Stimulated activated naive CD4-positive, alpha-beta T cell treated with Interleukin-2 at 50 U/mL for 16 hours (primary cell): ENCODE measurements at places on chromosomes 16 and 17.
A peak's percentile ranks its signal among the peaks of the same experiment; 100 is the strongest.

DNA sequence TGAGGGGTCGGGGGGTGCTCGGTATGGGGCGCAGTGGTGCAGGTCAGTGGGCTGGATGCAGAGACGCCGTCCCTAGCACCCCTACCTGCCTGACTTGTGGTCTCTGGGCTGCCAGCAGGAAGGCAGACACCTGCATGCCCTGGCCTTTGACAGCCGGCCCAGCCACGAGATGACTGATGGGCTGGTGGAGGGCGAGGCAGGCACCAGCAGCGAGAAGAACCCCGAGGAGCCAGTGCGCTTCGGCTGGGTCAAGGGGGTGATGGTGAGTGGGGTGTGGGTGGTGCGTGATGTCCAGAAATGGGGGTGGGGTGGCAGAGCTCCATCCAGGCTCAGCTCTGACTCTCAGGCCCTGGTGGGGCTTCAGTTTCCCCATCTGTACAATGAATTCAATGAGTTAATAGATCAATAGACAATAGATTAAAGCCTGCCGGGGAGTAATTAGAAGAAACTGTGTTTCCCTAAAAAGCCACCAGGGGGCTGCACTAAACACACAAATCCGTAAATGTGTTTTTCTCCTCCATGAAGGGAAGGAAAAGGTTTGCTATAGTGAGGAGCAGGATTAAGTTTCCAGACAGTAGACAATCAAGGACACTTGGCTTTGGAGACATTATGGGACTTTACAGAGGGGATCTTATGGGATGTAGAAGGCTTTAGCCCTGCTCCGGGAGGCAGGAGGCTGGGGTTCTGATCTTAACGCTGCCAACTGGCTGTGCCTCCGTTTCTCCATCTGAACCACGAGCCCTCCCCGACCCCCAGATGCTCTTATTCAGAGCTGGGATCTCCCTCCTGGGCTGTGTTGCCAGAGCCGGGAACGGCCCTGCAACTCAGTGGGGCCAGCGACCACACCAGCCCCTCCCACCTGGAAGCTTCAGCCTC lies 2.2 kb downstream of the SLC12A3 start:
- no peak for DNase-seq

DNA sequence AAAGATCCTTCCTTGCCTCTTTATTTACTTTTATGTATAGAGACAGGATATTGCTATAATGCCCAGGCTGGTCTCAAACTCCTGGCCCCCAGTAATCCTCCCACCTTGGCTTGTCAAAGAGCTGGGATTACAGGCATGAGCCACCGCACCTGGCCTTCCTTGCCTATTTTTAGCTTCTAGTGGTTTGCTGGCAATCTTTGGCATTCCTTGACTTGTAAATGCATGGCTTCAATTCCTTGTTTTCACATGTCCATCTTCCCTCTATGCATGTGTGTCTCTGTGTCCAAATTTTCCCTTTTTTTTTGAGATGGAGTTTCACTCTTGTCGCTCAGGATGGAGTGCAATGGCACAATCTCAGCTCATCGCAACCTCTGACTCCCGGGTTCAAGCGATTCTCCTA lies 22.5 kb downstream of the HEXIM2 start:
- DNase-seq: no peak

DNA sequence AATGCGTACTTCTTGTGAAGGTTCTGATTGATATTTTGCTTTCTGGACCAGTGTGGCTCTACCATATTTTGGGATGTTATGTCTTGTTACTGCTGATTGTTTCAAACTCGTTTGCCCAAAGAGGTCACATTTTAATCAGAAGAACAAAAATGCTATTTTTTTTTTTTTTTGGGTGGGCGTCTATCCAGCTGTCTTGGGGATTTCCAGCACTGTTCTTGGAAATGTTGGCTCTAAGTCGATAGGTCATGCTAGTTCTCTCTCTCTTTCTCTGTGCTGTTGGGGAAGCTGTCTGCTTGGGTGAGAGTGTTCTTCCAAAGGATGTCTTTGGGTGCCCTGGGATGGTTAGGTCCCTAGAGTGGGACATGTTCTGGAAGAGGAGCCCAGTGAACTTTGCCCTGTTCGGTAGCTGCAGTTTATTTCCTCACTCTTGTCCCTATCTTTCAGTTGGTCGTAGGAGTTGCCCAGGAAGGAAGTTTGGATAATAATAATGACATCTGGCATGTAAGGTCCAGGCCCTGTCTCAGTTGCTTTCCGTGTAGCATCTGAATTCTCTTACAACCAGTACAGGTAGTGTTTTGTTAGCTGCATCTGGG lies 2.9 kb downstream of the IRF8 start:
- no peak for DNase-seq

- no peak for DNase-seq
These were observed 3.6 kb downstream of the CRAMP1 start for GRCh38 chr16:1615761-1616160.

- no peak for DNase-seq
These were observed 64.2 kb upstream of the KIFC3 start for GRCh38 chr16:57866529-57866918.

DNA sequence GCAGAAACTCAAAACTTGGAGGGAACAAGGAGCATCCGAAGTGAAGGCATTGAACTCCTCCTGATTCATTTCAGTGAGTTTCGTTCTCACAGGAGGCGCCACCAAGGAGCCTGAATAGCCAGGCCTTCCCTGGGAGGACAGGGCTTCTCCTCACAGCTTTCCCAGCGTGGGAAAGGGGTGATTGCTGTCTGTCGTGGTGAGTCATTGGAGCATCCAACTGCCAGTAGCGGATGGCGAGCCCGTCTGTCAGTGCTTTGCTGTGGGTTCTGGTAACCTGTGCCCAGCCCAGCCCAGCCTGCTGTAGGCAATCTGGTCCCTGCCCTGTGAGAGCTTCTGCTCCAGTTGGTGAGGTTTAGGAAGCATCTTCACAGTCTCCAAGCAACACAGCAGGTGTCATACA lies 28.3 kb downstream of the PLCD3 start:
- DNase-seq: no peak

DNA sequence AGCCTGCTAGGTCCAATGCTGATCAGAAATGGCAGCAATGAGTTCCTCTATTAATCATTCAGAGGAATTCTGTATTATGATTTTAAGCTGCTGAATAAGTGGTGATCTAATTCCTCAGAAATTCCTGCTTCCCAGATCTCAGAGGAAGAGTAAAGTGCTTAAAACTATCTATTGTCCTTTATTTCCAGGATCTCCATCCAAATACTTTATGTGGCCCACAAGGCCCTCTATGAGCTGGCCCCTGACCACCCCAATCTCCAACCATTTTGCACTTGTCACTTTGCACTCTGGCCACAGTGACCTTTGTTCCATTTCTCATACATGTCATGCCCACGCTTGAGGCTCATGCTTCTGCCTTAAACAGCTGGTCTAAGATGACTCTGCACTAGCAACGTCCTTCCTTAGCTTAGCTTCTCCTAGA lies 93.7 kb downstream of the CA10 start:
- no peak for DNase-seq

DNA sequence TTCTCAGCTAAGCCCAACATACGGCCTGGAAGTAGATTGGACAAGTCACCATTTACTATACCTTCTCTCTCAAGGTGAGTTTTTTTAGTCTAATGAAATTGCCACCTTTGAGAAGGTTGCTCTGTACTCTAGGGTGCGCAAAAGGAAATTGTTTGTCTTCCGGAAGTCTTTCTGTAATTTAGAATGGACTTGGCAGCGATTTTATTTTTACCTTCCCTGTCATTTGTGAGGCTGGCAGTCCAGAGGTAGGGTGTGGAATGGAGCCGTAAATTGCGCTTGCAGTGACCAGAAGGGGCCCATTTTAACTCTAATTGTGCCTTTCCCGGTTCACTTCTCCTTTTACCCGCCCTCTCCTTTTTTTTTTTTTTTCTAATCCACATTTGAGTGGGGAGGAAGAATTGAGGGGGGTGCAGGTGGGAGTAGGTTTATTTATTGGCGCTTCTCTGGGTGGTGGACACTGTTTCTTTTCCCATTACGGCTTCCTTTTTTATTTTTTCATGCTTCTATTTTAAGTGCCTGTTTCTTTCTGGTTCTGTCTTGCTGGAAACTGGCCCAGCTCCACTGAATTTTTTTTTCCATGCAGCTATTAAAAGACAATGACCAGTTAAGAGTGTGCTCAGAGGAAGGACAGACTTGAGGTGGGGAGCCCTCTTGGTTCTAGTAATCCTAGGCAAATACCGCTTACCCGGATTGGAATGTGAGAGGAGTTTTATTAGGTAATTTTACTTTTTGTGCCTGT lies 89.7 kb upstream of the CLEC18A start:
- DNase-seq: no peak

DNA sequence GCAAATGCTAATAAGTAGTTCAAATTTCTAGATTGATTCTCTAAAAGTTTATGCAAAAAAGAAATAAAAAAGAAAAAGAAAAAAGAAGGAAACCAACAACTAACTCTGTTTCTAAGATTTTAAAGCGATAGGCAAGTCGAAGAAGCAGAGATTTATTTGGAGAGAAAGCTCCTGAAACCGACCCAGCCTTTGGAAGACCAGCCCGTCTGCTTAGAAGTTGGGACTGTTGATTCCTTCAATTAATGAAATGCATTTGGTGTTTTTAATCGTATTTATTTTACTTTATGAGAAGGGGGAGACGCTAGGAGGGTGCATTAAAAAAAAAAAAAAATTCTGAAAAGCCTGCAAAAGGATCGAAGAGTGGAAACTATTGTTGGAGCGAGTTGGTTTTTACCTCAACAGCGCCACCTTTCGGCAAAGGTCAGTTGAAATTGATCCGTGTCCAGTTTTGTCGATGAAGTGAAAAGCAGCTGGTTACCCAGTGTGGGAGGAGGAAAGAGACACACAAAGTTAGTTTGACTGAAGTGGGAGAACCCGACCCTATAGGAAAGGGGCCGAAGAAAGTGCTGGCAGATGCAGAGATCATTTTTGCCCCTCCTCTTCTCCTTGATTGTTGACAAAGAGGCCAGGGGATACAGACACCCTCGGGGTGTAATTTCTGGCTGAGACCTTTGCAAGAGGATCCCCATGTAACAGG lies 1.5 kb upstream of the MAF start:
- peak; percentile 82 for DNase-seq

DNA sequence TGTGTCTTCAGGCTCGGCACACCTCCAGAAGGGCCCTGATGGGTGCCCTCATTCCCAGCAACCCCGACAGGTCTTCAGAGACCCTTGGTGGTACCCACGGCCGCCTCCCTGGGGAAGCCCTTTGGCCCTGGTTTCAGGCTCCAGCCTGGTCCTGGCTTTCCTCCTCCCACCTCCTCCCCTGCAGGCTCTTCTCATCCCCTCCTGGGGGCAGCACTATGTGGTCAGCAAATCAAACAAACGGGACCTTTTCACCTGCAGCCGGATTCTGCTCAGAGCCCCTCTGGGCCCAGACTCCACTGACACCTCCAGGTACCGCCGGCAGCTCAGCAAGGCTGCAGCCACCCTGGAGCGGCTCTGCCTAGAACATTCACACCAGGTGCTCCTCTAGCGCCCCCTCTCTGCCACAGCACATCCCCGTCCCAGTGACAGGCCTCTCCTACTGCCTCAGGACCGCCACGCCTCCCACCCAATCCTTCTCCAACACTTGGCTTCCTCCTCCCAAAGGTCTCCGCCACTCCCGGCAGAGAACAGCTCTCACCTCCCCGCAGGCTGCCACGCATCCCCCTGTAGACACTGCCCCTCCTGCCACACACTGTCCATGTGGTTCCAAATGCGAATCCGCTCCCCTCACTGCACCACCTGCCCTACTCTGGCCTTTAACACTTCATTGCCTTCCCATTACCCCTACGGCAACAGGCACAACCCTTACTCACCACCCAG lies 12.0 kb downstream of the CORO7 start:
- no peak for DNase-seq

DNA sequence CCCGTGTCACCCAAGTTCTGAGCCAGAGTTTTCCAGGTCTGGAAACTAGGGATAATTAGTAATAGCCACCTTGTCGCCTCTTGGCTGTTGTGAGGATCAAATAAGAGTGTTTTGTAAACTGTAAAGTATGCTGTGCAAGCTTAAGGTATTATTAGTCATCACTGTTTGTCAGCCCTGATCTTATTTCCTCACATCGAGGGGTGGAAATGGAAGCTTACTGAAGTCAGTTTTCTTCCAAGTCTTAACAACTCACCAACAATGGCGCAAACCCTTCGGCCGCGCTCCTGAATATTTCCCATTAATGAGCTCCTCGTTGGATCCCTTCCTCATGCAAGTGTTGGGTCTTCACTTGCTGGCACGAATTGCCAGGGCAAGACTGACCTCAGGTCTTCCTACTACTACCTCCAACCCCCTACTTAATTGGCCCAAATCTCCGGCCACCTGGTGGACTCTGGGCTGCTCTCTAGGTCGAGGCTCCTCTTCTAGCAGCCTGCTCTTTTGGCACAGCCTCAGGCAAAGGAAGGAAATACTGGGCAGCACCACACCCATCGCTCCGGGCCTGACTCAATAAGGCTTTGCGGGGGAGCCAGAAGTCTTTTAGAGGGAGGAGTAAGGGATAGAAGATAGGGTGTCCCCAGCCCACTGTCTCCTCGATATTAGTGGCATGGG lies 885 bp upstream of the SLC35B1 start:
- DNase-seq: peak; percentile 42

- DNase-seq: no peak
These were observed 55.1 kb downstream of the WNT3 start for GRCh38 chr17:46763416-46763815.

DNA sequence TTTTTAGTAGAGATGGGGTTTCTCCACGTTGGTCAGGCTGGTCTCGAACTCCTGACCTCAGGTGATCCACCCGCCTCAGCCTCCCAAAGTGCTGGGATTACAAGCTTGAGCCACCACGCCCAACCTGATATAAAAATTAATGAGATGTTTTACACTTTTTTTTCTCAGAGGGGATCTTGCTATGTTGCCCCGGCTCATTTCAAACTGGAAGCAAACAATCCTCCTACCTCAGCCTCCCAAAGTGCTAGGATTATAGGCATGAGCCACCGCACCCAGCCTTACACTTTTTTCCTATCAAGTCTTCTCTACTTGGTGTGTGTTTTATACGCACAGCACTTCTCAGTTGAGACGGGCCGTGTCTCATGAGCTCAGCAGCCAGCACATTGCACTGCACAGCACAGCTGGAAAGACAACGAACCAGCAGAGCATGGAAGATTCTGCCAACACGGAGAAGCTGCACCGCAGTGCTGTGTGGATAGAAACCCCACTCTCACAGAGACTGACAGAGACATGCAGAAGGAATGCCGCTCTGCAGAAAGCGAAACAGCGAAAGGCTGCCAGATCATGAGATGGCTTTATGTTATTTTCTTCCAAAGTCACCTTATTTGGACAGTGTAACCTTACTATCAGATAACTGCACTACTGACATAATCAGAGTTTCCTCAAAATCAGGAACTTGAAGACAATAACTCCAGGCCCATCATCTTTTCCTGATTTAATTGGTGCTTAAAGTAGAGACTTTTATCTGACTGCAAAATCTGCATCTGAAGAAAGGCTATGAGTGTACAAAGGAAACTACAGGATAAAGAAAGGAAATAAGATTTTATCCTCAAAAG lies 6.5 kb upstream of the QRICH2 start:
- no peak for DNase-seq

DNA sequence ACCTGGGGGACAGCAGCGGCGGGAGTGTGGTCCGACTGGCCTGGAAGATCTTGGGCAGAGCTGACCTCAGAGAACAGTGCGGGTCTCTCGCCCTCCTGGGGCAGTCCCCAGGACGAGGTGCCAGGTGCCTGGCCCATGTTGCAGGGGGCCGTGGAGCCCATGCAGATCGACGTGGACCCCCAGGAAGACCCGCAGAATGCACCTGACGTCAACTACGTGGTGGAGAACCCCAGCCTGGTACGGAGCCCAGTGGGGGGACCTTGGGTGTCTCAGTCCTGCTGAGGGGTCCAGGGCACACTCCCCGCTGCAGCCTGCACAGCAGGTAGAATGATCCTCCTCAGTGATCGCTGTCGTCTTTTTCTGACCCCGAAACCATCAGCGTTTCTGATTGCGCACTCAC lies 1.4 kb downstream of the GPS1 start:
- no peak for DNase-seq

GRCh38 chr16:85894266-85894665 lies 4.7 kb upstream of the IRF8 start:
- no peak for DNase-seq
